Upper lobe of left lung (tissue), 6 donors: ENCODE measurements at places on chromosomes 4 and X.
A peak's percentile ranks its signal among the peaks of the same experiment; 100 is the strongest.

DNA sequence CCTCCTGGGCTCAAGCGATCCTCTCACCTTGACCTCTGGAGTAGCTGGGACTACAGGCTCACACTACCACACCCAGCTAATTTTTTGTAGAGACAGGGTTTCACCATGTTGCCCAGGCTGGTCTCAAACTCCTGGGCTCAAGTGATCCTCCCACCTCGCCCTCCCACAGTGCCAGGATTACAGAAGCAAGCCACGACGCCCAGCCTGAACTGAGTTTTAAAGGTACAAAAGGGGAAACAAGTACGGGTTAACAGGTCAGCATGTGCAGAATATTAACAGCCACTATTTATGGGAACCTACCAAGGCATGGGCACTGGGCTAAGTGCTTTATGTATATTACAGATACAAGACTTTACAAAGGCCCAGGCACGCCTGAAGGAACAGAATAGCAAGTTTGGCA is 164.3 kb upstream of the GPC4 start:
- H3K36me3 ChIP-seq: no peaks in the 10 kb centered on the region

DNA sequence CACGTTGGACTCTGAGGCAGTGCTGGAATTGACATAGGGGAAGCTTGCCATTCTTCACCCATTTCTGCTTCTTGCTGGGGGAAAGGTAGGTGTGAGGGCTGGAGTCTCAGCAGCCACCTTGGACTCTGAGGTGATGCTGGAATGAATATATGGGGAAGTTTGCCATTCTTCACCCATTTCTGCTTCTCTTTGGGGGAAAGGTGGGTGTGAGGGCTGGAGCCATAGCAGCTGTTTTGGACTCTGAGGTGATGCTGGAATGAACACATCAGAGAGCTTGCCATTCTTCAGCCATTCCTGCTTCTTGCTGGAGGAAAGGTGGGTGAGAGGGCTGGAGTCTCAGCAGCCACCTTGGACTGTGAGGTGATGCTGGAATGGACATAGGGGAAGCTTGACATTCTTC is 115.1 kb downstream of the CRLF2 start:
- no peaks in the 10 kb centered on the region for H3K27me3 ChIP-seq
- no peaks in the 10 kb centered on the region for H3K4me1 ChIP-seq
- no peak overlapping the region for H3K4me3 ChIP-seq
- H3K36me3 ChIP-seq: no peaks in the 10 kb centered on the region
- DNase-seq: no peak
- H3K27ac ChIP-seq: no peak overlapping the region

GRCh38 chrX:104136241-104137019 is 20.4 kb downstream of the SLC25A53 start:
- no peaks in the 10 kb centered on the region for H3K4me1 ChIP-seq
- no peaks in the 10 kb centered on the region for H3K36me3 ChIP-seq
- H3K4me3 ChIP-seq: peak overlapping the region; percentile 38
- H3K27me3 ChIP-seq: no peaks in the 10 kb centered on the region
- DNase-seq: peak; percentile 65
- no peak overlapping the region for H3K27ac ChIP-seq

DNA sequence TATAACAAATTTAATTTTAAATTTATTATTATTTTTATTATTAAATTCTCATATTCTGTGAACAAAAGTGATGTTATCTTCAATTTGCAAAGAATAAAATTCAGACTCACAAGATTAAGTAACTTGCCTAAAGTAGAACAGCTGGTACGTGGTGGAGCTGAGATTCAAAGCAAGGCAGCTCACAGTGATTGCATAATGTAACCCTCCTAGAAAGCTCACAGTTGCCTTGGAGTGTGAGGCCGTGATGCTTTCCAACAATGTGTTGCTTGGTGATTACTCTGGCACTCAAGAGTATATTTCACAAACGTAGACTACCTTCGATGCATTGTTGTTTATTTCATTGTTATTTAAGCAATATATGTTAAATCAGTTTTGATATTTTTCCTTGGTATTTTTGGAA is 1039.2 kb upstream of the PABPC4L start:
- no peak for DNase-seq
- H3K4me1 ChIP-seq: no peaks in the 10 kb centered on the region
- no peak overlapping the region for H3K4me3 ChIP-seq
- H3K36me3 ChIP-seq: no peaks in the 10 kb centered on the region

DNA sequence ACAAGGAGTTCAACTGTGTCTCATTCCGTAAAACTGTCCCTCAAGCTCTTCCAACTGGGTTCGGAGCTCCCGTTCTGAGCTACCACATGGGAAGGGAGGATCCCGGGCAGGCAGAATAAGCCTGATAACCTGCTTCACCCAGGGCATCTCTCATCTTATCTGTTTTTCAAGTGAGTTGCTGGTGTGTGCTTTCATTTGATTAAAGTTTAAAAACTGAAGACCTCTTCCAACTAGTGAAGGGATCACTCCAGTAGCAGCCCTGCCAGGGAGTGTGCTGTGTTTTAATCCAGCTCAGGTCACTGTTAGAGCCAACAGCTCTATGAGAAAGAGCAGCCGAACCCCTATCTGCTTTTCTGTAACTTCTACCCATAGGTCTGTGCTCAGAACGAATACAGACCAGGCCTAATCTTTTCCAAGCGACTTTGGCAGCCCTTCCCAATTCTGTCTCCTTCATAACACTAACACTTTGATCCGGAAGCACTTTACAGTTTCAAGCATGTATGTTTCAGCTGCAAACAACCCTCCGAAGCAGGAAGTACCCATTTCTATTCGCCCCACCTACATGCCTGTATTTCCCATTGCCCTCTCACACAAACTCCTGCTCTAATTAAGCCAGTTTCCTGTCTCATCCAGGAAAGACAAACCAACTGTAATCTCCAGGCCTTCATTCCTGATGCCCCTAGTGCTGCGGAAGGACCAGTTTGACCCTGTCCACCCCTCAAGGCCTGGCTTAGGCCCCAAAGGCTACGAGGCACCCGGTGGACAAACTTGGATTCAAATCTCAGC is 60.9 kb downstream of the IRF2 start:
- H3K27me3 ChIP-seq: no peaks in the 10 kb centered on the region
- no peaks in the 10 kb centered on the region for H3K36me3 ChIP-seq
- H3K27ac ChIP-seq: peak overlapping the region; percentile 71
- H3K4me1 ChIP-seq: peaks cover 28% of the 10 kb centered on the region
- H3K4me3 ChIP-seq: no peak overlapping the region
- no peak for DNase-seq

- no peak for DNase-seq
- no peaks in the 10 kb centered on the region for H3K4me1 ChIP-seq
- H3K27me3 ChIP-seq: no peaks in the 10 kb centered on the region
- H3K27ac ChIP-seq: no peak overlapping the region
- no peak overlapping the region for H3K4me3 ChIP-seq
These were observed 359.6 kb upstream of the LCORL start for GRCh38 chr4:18381186-18381585.

GRCh38 chr4:123950530-123950929 is 553.9 kb downstream of the SPRY1 start:
- H3K4me3 ChIP-seq: no peak overlapping the region
- H3K4me1 ChIP-seq: no peaks in the 10 kb centered on the region
- H3K27ac ChIP-seq: no peak overlapping the region
- no peaks in the 10 kb centered on the region for H3K36me3 ChIP-seq
- DNase-seq: no peak

GRCh38 chr4:135564090-135564489 is 1362.5 kb upstream of the PABPC4L start:
- H3K27ac ChIP-seq: no peak overlapping the region
- no peaks in the 10 kb centered on the region for H3K27me3 ChIP-seq
- H3K36me3 ChIP-seq: no peaks in the 10 kb centered on the region
- H3K4me1 ChIP-seq: no peaks in the 10 kb centered on the region
- DNase-seq: no peak

- no peak for DNase-seq
- H3K27me3 ChIP-seq: no peaks in the 10 kb centered on the region
- H3K27ac ChIP-seq: no peak overlapping the region
- H3K36me3 ChIP-seq: peaks cover 72% of the 10 kb centered on the region
- no peaks in the 10 kb centered on the region for H3K4me1 ChIP-seq
These were observed 30.4 kb downstream of the CLDN22 start for GRCh38 chr4:183289688-183290087.

DNA sequence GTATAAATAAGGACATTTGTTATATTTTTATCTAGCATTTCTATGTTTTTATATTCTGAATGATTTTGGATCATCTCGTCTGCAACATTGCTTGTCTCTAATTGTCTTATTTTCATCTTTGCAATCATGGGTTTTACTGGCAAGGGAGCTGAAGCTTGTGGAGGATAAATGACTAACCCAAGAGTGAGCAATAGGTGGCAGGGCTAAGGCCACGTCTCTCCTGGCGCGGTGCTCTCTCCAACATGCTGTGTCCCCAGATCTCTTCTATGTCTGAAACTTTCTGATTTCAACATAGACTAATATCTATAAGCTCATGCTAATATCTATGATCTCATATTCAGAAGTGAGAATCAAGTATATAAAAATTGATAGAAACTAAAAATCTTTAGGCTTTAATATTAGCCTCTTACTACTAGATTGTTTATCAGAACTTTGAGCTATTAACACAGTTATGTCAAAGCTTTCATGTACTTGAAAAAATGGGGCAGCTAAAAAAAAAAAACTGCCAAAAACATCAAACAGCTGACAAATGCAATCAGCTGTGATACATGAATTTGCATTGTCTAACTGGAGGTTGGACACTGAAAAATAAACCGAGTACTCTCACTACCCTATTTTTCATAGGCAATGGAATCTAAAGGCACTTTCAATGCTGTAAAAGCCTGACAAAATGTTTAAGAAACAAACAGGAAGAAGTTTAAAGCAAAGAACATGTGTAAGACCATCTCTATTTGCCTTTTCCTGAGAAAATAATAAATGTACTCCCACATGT is 169.2 kb downstream of the TMA16 start:
- H3K4me1 ChIP-seq: no peaks in the 10 kb centered on the region
- peak overlapping the region; percentile 30 for H3K27ac ChIP-seq
- no peaks in the 10 kb centered on the region for H3K36me3 ChIP-seq
- H3K4me3 ChIP-seq: no peak overlapping the region

- no peaks in the 10 kb centered on the region for H3K27me3 ChIP-seq
- no peak for DNase-seq
- no peak overlapping the region for H3K4me3 ChIP-seq
These were observed 55.4 kb upstream of the RASSF6 start for GRCh38 chr4:73675623-73676022.

GRCh38 chr4:38205261-38205660 is 245.1 kb downstream of the PTTG2 start:
- H3K36me3 ChIP-seq: no peaks in the 10 kb centered on the region
- H3K27ac ChIP-seq: no peak overlapping the region
- H3K4me3 ChIP-seq: no peak overlapping the region
